ENCODE measurements at places on chromosomes 2 and 18.

DNA sequence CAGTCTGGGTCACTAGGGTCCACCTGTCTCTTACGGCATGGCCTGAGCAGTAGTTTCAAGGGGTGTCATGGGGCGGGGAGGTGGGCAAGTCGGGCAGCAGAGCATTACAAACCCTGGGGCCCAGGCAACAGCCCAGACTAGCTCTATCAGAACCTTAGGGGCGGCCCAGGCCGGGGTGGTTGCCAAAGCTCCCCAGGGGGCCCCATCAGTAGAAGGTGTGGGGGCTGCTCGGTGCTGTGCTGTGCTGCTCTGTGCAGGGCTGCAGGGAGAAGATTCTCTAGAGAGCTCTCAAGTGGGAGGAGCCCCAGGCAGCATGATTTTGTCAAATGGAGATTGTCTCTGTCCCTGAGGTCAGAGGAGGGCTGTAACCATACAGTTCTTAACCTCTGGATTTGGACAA is 36.4 kb upstream of the SLC14A1 start:
- peak; percentile 16 for DNase-seq

DNA sequence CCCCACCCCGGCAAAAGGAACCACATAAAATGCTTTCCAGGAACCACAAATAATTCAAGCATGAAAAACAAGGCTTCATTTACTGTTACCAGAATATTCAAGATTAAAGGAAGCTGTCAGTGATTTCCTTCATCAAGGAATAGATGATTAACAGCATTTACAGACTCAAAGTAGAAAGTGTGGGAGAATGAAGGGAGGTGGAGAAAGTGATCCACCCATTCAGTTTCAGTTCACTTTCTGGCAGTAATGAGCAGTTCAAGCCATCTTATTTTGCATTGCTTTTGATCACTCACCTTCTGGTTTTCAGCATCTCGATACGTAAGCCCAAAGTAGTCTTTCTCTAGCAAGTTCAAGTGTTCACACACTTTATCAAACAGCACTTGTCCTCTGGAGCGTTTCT is 99.0 kb downstream of the EPB41L3 start:
- no peak for DNase-seq

DNA sequence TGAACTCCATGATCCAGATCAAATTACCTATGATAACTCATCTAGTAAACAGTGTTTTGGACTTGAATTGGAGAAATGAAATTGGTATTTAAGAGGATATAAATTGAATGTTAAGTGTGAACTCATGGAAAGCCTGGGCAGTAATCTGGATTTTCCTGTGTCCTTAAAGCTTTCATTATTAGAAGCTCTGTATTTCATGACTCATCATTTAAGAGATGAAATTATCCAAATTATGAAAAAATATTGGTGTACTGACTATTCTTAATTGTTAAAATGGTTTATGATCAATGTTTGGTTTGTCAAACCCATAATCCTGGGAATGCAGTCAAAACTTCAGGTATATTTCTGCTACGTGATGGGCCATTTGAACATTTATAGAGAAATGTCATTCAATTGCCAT is 332.2 kb upstream of the ST6GAL2 start:
- DNase-seq, result no peak

- no peak for DNase-seq
These were observed 90.1 kb downstream of the EPAS1 start for GRCh38 chr2:46387292-46387691.

DNA sequence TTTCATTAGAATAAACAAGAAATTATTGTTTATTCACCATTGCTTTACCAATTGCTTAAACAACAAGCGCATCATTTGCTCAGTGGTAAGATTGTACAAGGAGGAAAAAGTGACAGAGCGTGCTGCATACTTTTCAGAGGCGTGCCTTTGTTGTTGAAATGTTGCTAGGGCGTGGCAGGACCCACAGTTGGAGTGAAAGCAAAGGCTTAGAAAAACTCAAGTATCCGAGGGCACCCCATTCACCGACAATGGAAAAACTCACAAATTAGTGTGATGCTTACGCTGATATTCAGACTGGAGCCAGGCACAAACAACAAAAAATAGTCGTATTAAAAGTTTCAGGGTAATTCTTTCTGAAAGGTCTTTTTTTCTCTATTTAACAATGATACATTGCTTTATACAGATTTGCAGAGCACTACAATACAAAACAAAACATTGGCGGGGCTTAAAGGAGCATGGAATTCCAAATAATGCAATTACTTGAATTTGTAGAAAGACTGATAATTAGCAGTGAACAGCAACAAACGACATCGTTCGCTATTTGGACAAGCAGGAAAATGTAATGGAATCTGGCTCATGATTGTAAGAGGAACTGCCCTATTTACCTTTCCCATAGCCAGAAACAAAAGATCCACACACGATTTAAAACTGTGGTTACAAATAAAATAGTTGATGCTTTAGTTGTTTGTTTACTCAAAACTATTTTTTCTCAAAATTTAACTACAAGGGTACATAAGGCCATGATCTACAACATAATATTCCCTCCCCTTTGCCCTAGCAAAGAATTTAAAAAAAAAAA is 37.8 kb upstream of the RTTN start:
- DNase-seq, result no peak

- DNase-seq, result no peak
These were observed 202.3 kb downstream of the PLCL1 start for GRCh38 chr2:198006733-198007132.

- no peak for DNase-seq
These were observed 93.4 kb downstream of the GLI2 start for GRCh38 chr2:120828829-120829632.

DNA sequence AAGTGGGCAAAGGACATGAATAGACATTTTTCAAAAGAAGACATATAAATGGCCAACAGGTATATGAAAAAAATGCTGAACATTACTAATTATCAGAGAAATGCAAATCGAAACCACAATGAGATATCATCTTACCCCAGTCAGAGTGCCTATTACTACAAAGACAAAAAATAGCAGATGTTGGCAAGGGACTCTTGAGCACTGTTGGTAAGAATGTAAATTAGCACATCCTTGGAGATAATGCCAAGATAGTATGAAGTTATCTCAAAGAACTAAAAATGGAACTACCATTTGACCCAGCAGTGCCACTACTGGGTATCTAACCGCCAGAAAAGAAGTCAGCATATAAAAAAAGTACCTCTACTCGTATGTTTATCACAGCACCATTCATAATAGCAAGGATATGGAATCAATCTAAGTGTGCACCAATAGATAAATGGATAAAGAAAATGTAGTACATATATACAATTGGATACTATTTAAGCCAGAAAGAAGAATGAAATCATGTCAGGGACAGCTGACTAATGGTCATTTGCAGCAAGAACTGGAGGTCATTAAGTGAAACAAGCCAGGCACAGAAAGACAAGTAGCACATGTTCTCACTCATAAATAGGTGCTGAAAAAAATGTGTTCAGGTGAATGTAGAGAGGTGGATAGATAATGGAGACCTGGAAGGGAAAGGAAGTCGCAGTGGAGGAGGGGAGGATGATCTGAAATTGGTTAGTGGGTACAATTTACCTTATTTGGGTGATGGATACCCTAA is 141.7 kb upstream of the B3GNT2 start:
- DNase-seq, result no peak

DNA sequence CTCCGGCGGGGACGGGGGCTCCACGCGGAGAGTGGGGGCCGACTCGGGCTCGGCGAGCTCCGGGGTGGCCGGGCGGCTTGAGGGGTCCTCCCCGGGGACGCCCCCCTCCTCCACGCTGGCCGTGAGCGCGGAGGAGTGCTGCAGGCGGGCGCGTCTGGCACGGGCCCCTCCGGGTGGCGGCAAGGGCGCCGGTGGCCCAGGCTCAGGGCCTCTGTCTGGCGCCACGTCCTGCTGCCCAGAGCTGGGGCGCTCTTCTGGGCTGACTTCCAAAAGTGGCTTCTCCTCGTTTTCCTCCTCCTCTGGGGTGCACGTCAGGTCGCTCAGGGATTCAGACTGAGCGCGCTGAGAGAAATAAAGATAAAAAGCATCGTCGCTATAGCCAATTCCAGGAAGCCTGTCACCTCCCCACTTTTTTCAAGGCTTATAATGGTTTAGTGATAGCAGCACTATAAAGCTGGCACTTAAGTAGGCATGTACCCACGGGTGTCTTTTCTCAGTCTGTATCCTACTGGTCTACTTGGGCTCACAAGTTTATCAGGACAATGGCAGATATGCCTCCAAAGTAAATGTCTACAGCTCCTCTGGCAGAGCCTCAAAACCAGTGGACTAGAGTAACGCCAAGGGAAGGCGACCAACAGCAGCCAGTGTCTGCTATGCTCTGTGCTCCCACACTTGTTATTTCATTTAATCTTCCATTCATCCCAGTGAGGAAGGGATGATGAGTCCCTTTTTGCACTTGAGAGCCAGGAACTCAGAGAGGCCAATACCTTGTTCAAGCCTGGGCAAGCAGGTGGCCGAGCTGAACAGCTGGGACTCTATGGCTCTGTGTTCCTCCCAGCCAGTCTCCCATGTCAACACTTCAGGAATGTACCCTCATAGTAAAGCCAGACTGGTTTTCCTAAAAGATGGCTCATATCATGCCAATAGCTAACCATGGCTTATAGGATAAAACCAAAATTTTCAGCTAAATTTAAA is 92.6 kb upstream of the MGAT4A start:
- no peak for DNase-seq

GRCh38 chr2:73937103-73937885 is 10.6 kb downstream of the DGUOK start:
- no peak for DNase-seq

GRCh38 chr2:189913821-189914220 is 129.6 kb downstream of the PMS1 start:
- DNase-seq, result no peak

Data from activated CD4-positive, alpha-beta T cell treated with anti-CD3 and anti-CD28 coated beads, Interleukin-2, Interleukin-4, amounts not matched to agents 100 ng/mL and 50 ng/mL, durations not matched to agents 16 hours and 8 hours (primary cell).